ENCODE measurements at places on chromosomes 12 and 14.
A peak's percentile ranks its signal among the peaks of the same experiment; 100 is the strongest.

GRCh38 chr12:71392521-71393145 lies 47.0 kb upstream of the LGR5 start:
- DNase-seq: no peak

- no peak for DNase-seq
Observed at GRCh38 chr12:64042911-64043310, 179.2 kb downstream of the KICS2 start.

GRCh38 chr14:72026536-72026935 lies 94.3 kb downstream of the RGS6 start:
- no peak for DNase-seq

DNA sequence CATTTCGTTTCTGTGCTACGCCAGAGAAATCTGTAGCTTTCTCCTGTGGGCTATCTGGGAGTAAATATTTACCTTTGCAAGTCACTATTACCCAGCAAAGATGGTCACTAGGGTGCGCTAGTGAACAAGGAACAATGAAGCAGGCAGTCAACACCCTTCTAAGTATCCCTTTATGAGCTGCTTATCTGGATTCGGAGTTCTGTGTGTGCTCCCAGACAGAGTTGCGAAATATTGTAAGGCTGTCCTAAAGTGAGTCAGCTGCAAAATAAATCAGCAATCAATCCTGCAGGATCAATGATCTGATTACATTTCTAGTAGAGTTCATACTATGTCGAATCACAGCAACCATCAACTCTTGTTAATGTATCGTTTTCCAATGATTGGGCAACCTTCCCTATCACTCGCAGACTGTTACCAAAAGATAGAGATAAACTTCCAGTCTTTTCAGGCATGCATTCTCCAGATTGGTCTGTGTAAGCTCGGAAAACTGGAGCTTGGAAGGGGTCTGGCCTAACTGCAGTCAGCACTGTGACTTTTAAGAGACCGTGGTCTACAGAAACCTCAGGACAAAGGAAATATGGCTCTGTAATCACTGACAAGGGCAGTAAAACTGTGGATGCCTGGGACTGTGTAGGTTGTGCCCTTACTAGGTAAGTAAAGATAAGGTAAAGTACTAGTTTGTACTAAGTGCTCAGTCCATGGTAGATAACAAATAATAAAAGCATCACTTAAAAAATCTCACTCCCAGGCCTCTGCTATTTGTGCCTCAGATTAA lies 133.5 kb downstream of the KCNK10 start:
- DNase-seq: peak; percentile 16

DNA sequence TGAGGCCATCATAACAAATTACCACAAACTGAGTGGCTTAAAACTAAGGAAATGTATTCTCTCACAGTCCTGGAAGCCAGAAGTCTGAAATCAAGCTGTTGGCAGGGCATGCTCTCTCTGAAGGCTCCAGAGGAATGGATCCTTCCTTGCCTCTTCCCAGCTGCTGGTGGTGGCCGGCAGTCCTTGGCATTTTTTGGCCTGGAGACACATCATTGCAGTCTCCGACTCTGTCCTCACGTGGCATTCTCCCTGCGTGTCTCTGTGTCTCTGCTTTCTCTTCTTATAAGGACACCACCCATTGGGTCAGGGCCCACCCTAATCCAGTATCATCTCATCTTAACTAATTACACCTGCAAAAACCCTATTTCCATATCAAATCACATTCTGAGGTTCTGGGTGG lies 206.1 kb downstream of the SLC41A2 start:
- DNase-seq: no peak

- no peak for DNase-seq
Observed at GRCh38 chr14:69259527-69260189, at the start of gene GALNT16. Gene GALNT16 (plus strand): TSS chr14:69260158. CDS start chr14:69260291, 133 bp downstream.

GRCh38 chr12:68536885-68537485 lies 73.7 kb upstream of the RAP1B start:
- no peak for DNase-seq

DNA sequence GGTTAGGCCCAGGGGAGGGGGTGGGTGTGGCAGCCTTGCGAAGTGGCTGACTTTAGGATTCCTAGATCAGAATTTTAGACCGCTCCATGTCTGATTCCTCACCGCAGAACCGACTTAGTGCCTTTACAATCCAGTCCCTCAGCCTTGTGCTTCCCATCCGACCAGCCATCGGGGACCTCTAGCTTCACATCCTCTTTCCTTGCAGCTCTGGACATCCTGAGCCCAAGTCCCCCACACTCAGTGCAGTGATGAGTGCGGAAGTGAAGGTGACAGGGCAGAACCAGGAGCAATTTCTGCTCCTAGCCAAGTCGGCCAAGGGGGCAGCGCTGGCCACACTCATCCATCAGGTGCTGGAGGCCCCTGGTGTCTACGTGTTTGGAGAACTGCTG lies 557 bp downstream of the COPS7A start:
- no peak for DNase-seq

DNA sequence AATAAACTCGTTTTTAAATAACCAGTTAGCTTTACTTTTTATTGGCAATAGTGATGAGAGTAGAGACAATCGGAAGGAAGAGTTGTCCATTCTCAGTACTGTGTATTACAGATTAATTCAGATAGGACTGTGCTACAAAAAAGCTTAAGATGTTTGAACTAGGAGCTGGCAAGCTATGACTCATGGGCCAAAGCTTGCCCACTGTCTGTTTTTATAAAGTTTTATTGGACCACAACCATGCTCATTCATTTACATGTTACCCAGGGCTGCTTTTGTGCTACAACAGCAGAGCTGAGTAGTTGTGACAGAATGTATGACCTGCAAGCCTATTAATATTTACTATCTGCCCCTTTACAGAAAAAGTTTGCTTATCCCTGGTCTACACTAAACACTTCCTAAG lies 19.4 kb downstream of the GNS start:
- no peak for DNase-seq

- DNase-seq: no peak
Observed at GRCh38 chr12:53499266-53500141, at the start of gene MAP3K12. Gene MAP3K12 (minus strand): TSS chr12:53499458. CDS start chr12:53487391, 12,067 bp downstream.

DNA sequence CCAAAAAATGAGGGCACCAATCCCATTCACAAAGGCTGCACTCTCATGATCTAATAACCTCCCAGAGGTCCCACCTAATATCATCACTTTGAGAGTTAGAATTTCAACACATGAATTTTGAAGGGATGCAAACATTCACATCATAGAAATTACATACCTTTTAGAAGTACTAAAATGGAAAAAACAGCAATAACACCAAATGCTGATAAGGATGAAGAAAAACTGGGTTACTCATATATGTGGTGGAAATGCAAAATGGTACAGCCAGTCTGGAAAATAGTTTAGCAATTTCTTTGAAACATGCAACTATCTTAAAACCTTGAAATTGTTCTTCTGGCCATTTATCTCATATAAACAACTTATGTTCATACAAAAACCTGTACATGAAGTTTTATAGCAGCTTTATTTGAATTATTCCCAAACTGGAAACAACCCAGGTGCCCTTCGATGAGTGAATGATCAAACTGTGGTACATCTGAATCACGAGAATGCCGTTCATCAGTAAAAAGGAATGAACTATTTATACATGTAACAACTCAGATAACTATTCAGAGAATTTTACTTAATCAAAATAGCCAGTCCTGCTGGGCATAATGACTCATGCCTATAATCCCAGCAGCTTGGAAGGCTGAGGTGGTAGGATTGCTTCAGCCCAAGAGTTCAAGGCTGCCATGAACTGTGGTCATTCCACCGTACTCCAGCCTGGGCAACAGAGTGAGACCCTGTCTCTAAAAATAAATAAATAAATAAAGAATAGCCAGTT lies 109.4 kb upstream of the SSTR1 start:
- no peak for DNase-seq

DNA sequence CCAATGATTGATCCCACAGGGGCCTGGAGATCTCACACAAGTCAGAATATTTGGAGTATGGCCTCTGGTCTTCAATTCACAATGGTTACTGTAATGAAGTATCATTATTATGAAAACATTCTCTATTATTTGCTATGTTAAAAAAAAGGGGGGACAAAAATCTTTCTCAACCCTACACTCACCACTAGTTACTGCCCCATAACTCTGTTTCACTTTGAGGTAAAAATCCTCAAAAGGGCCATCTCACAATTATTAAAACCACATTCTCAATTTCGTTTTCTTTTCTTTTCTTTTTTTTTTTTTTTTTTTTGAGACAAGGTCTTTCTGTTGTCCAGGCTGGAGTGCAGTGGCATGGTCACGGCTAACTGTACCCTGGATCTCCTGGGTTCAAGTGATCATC lies 59.6 kb upstream of the KCNC2 start:
- no peak for DNase-seq

- no peak for DNase-seq
Observed at GRCh38 chr12:90262251-90262650, 553.6 kb upstream of the ATP2B1 start.

GRCh38 chr12:45148619-45149018 lies 67.3 kb upstream of the ANO6 start:
- DNase-seq: no peak

GRCh38 chr14:98208211-98208611 lies 1063.8 kb downstream of the BCL11B start:
- DNase-seq: no peak

- DNase-seq: no peak
Observed at GRCh38 chr12:131723532-131723931, 12.6 kb downstream of the SFSWAP start.

DNA sequence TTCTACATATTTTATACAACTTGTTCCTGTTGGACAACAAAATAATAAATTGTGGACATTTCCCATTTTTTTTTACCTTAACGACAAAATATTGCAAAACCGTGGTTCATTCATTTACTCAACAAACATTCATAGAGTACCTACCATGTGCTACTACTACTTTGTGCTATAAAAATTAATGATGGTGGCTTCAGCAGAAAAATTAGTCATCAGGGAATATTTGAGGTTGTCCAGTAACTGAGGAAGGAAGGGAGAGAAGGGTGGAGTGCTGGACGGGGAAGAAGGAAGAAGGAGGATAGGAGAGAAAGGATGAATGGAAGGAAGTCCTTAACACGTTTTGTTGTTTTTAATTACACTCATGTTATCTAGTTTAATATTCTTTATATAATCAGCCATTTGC lies 53.7 kb downstream of the PPFIBP1 start:
- no peak for DNase-seq

DNA sequence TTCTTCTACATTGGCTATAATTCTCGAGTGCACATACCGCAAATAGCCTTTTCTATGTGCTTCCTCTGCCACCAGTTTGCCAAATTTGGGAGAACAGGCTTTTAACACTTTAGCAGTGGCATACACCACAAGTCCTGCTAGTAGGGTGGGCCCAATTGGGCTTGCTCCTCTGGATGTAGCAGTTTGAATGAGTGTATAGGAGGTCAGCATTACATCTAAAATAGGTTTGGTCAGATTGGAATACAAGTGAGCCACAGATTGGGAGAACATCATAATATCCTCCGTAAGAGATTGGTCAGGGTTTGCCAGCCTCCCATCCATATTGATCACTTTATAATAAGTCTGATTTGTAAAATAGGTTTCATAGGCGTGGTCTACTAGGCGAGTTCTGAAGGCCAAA lies 902 bp downstream of the ABCD2 start:
- no peak for DNase-seq

- no peak for DNase-seq
Observed at GRCh38 chr12:107014055-107014454, 27.1 kb upstream of the MTERF2 start.

GRCh38 chr14:43042408-43042807 lies 1435.7 kb downstream of the LRFN5 start:
- no peak for DNase-seq

GRCh38 chr12:47277972-47278448 lies 198.3 kb upstream of the AMIGO2 start:
- DNase-seq: no peak

All from thoracic aorta (tissue), 2 donors.